Cerebellar cortex (tissue), 1 donor: ENCODE measurements at places on chromosomes 5 and 9.

DNA sequence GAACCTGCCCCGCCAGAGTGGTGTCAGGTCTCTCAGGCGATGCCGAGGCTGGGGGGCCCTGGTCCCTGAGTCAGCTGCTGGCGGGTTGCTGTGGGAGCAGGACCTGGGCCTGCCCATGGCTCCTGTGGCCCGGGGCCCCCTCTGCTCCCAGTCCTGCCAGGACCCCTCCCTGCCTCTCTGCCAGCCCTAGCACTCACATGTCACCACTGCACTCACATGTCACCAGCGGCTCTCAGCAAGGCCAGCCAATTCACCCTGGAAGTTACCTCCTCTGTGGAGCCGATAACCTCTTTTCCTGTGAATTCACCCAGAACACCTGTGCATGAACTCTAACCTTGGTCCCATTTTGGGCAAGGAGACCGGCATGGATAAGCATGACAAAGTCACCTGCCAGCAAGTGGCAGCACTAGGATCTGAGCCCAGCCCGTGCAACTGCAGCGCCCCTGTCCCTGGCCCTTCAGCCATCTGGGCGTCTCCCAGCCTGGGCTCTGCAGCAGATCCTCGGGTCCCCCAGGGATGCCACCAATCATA lies 170.2 kb downstream of the GAPVD1 start:
- no peak for DNase-seq

- no peak for DNase-seq
Measured at GRCh38 chr9:79242489-79242888, 329.3 kb upstream of the TLE4 start.

DNA sequence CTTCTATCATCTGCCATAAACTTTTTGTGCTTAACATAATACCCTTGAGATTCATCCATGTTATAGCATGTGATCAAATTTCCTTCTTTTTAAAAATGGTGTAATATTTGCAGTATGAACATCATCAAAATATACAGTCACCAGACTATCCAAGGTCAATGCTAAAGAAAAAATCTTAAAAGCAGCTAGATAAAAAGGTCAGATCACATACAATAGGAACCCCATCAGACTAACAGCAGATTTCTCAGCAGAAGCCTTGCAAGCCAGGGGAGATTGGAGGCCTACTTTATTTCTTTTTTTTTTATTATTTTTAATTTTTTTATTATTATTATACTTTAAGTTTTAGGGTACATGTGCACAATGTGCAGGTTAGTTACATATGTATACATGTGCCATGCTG lies 37.2 kb downstream of the FAM170A start:
- no peak for DNase-seq

DNA sequence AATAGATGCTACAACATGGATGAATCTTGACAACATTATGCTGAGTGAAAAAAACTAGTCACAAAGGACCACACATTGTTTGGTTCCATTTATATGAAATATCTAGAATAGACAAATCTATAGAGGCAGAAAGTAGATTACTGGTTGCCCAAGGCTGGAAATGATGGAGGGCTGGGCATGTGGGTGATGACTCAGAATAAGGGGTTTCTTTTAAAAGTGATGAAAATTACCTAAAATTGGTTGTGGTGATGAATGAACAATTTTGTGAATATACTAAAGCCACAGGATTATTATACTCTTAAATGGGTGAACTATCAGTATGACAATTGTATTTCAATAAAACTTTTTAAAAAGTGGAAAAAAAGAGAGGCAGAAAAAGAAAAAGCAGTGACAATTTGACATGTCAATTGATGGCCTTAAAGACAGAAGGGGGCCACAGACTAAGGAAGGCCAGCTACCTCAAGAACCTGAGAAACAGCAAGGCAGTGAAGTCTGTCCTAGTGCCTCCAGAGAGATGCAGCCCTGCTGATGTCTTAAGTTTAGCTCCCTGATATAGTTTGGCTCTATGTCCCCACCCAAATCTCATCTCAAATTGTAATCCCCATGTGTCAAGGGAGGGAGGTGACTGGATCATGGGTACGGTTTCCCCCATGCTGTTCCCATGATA lies 182.7 kb downstream of the PIK3R1 start:
- DNase-seq, result no peak

DNA sequence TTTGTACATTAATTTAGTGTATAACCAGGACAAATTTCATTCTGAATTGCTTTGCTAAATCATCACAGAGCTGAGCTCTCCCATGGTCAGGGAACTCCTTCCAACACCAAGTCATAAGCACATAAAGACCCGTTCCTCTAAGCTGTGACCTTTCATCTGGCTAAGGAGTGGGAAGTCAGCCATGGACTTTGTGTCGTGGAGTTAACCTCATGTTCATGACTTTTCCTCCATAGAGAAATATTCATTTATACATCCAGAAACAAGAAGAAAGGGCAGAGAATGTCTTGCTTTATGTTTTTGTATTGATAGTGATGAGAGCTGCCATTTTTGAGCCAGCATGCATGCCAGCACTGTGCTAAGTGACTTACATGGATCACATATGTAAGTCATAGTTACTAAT lies 97.5 kb downstream of the INIP start:
- no peak for DNase-seq

DNA sequence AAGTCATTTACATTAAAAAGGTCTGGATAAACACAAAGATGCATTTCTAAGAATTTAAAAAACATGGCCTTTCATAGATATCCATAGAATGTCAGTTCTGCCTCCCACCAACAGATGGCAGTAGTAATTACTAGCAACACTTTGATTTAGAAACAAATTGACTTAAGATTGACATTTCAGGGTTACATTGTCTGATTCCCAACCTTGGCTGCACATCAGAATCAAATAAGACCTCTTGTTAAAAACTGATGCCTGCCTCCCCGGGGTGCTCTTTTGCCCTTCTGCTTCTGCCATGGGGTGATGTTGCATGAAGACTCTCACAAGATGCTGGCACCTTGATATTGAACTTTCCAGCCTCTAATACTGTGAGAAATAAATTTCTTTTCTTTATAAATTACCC lies 146.2 kb upstream of the GPR151 start:
- no peak for DNase-seq

DNA sequence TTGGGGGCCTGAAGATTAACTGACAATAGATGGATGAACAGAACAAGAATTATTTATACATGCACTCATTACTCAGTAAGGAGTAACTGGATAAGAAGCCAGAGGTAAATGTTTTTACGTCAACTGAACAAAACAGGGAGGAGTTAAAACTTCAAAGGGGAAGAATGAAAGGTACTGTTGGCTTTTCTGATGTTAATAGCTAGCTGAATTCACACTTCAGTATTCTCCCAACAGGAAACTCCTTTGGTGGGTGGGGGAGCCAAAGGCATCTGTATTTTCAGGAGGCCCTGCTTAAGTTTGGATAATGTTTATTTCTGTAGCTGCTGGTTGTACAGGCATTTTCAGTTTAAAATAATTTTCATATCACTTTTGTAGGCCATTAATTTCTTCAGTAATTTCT lies 23.2 kb upstream of the RFK start:
- DNase-seq, result no peak

DNA sequence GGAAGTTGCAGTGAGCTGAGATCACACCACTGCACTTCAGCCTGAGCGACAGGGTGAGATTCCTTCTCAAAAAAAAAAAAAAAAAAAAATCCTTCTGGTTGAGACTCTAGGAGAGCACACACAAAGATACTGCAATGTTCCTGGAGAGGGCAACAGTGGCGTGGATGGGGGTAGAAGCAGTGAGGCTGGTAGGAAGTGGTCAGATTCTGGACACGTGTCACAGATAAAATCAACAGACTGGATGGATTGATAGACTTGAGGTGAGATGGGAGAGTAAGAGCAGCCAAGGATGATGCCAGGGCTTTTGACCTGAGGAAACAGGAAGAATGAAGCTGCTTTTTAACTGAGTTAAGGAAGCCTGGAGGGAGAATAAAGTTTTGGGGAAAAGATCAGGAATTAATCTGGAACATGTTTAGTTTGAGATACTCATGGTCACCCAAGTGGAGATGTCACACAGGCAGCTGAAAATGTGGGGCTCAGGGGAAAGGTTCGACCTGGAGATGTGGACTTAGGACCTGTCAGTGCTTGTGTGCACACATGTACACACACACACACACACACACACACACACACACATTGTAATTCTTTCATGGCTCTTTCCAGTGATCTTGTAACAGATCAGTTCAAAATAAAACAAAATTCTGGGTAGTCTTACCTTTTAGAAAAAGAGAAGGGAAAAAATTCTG lies 88.1 kb downstream of the FANCC start:
- DNase-seq, result no peak

- DNase-seq, result no peak
Measured at GRCh38 chr5:1855596-1855995, 27.1 kb downstream of the IRX4 start.

- peak; percentile 83 for DNase-seq
Measured at GRCh38 chr5:142816531-142817430, 46.6 kb downstream of the ARHGAP26 start.

- DNase-seq, result no peak
Measured at GRCh38 chr5:6943197-6944112, 230.2 kb downstream of the TENT4A start.

DNA sequence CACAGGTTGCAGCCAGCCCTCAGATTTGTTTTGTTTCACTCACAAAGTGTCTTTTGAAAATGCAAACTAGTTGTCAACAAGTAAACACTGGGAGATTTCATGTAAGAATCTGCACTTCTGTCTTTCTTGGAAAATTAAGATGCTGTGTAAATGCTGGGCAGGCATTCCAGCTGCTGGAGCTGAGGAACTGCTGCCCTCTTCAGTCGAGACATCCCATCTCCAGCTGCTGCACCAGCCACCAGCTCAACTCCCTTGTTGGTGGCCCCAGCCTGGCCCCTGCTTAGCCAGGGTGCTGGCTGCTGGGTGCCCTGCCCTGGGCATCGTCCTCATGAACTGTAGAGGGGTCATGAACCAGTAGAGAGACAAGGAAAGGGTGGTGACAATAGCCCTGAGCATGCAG lies 33.1 kb upstream of the AFAP1L1 start:
- no peak for DNase-seq

- DNase-seq, result no peak
Measured at GRCh38 chr9:6779417-6780241, 21.9 kb downstream of the KDM4C start.

DNA sequence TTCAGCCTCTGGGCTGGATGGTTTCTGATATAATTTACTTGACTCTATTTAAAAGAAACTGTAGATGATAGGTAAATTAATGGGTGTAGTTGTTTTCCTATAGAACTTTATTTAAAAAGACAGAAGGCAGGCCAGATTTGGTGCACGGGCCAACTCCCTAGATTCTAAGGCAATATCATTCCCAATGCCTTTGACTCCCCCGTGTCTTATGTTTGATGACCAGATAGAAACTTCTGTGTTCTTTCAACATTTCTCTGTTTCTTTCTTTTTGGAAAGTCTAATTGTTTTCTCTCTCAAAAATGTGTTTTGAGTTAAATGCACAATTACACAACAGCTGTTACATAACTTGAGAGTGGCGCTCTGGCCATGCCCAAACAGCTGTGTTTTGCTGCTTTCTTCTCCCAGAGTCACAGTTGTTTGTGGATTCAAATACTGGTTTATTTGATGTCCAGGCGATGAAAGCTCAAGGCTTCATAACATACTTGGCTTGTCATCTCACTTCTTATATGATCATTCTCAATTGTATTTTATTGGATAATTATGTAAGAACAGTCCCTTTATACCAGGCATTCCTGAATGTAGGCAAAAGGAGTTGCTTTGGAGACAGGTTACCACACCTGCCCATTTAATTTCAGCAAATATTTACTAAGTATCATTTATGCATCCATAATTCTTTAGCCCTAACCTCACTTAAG lies 1.7 kb upstream of the ALDH1A1 start:
- DNase-seq, result no peak

- peak; percentile 76 for DNase-seq
Measured at GRCh38 chr9:117278471-117279035, 136.3 kb downstream of the ASTN2 start.

GRCh38 chr9:94974154-94974879 lies 247.8 kb downstream of the AOPEP start:
- no peak for DNase-seq

- DNase-seq, result no peak
Measured at GRCh38 chr5:13606051-13606450, 338.4 kb downstream of the DNAH5 start.

DNA sequence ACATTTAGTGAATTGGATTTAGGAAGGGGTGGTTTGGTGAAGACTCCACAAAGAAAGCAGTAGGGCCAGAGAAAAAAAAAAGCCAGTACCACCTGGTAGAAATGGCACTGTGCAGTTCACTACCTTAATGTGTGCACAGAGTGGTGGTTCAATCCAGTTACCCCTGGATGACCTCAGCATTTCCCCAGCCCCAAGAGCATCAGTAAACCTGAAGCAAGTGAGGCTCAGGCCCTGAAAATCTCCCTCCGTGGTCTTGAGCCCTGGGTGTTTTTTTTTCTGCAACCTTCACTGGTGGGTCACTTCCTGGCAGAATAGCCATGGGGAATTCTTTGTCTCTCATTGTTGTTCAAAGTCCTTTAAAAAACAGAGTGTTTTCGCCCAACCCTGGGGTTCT lies 202.9 kb downstream of the GADD45G start:
- no peak for DNase-seq

DNA sequence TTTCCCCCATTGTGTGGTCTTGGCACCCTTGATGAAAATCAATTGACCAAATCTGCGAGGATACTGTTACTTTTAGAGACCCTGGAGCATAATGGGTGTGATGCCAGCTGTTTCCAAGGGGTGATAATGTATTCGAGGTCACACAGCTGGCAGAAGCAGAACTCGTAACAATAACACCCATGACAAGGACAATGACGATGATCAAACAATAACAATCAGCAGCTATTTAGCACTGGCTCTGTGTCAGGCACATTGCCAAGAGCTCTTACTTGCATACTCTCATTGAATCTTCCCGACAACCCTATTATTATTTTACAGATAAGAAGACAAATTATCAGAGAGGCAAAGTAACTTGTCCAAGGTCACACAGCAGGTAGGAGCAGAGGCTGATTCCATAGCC lies 223.7 kb upstream of the MSX2 start:
- no peak for DNase-seq

- DNase-seq, result no peak
Measured at GRCh38 chr9:123034881-123035510, 1.5 kb downstream of the GPR21 start.

GRCh38 chr5:14076561-14076960 lies 66.6 kb upstream of the TRIO start:
- DNase-seq, result no peak

DNA sequence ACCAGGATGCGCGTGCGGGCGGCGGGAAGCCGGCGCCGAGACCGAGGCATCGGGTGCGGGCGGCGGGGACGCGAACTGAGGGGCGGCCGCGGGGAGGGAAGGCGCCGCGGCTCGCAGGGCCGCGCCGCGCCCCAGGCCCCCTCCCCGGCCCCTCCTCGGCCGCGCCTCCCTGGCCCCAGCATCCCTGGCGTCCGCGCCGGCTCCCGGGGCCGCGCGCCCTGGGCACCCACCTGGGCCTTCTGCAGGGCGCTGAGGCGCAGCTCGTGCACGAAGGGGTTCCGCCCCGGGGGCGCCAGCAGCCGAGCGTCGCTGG lies 324 bp downstream of the LPCAT1 start:
- no peak for DNase-seq
